ENCODE measurements at places on chromosomes 2 and 18.

- DNase-seq: peak; percentile 93
Observed at GRCh38 chr2:11914455-11914854, 168.0 kb downstream of the LPIN1 start.

- peak; percentile 67 for DNase-seq
Observed at GRCh38 chr18:57898506-57899124, 95.5 kb upstream of the ATP8B1 start.

- DNase-seq: peak; percentile 6
Observed at GRCh38 chr2:38935568-38936172, 46.0 kb downstream of the ARHGEF33 start.

- DNase-seq: no peak
Observed at GRCh38 chr2:188727846-188728245, 246.3 kb upstream of the COL3A1 start.

DNA sequence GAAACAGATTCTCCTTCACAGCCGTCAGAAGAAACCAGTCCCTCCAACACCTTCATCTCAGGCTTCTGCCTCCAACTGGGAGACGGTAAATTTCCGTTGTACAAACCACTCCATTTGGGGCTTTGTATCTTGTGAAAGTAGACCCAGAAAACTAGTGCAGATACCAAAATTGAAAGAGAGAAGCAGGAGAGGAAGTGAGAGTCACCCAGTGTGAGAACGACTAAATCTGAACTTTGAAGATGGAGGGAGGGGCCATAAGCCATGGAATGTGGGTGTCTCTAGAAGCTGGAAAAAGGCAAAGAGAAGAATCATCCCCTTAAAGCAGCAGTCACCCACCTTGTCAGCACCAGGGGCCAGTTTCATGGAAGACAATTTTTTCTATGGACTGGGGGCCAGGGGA lies 88.3 kb upstream of the LRATD1 start:
- no peak for DNase-seq

DNA sequence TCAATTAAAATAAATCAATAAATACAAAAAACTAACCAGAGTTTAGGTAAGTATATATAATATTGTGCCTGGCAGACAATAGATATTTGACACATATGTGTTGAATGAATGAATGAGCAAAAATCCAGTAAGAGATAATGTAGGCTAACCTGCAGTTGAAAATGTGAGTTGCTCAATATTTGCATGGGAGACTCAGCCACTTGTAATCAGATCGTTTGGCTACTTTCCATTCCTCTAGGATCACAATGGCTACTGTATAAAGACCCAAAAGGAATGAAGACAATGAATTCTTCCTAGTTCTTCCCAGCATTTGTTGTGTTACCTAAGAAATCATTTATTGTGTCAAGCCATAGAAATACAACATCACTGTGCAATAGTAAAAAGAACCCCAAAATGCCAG lies 25.3 kb downstream of the PIEZO2 start:
- DNase-seq: no peak

- DNase-seq: no peak
Observed at GRCh38 chr18:8962855-8963635, 139.5 kb upstream of the NDUFV2 start.

DNA sequence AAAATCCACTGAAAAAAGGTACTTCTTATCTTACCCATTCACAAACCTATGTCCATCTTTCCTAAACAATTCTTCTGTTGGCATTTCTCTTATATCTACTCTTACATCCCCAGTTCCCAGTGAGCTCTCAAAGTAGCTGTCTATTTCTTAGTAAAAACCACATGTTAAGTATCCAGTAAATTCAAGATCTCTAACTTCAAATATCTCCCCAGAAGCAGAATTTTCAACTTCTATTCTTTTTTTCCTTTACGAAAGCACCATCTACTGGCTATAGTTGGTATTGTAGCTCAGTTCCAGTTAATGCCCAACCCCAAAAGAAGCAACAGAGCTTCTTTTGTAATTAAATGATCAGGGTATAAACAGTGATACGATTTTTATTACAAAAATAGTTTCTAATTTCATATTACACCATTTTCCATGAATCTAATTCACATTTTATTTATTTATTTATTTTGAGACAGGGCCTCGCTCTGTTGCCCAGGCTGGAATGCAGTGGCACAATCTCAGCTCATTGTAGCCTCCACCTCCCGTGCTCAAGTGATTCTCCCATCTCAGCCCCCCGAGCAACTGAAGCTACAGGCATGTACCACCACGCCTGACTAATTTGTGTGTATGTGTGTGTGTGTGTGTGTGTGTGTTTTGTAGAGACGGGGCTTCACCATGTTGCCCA lies 28.5 kb downstream of the HRH4 start:
- DNase-seq: peak; percentile 44

DNA sequence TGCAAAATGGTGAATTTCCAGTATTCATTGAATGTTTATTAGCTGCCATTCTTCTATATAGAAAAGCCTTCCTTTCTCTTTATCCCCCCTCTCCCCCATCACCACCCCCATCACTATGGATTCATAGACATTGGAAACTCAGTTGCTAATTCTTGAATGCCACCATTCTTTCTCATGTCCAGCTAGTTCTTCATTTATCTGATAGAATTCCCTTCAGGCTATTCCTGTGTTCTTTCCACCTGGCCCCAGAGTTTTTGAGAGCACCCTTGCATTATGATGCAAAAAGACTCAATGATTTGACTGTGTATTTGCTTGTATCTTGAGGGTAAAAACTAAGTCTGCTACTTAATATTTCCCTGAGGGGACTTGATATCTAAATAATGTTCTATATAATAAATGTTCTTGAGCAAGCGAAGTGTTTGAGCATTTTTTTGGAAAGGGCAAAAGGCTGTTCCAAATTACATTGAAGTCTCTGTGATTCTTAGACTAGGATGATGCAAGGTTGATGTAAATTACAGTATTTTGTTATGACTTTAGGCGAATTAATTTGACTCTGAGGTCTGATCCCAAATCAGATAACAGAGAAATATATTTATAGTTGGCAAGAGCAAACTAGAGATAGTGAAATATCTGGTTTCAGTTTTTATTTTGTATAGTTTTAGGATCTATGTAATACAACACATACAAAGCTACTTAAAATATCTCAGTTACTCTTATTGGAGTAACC lies 18.8 kb upstream of the SOS1 start:
- no peak for DNase-seq

GRCh38 chr2:20400787-20401488 lies 45.9 kb upstream of the RHOB start:
- DNase-seq: no peak

DNA sequence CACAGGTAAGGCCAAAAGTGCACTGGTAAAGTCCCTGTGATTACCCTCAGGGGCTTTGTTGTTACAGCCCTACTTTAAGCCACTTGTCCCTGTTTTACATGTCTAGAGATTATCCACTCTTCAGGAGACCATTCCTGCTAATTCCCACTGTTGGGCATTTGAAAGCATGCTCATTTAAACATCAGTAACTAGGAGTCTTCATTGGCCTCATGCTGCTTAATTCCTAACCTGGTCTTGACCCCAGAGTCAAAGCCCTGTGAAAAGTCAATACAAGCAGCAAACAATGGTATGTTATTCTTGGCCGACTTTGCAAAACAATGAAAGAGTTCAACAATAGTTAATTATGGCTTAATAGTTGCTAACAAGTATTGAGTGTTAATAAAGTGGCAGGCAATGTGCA lies 23.2 kb downstream of the AFF3 start:
- DNase-seq: peak; percentile 71

DNA sequence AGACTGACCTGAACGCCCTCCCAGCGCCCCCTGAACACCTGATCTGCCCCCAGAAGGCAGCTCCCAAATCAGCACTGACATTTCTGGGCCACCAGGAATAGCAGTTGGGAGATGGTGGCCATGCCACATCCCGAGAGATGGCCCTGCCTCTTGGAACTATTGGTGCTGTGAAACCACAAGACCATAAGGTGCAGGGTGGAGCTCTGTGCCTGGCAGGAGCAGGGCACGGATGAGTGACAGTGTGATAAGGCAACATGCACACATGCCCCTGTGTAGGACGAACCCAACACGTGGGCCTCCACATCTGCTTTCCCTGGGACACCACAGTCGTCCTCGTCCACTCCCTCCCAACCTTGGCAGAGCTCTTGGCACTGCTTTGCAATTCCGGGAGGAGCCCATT lies 26.9 kb downstream of the ANO7 start:
- DNase-seq: no peak

- DNase-seq: no peak
Observed at GRCh38 chr2:123693836-123694235, 331.3 kb upstream of the CNTNAP5 start.

- no peak for DNase-seq
Observed at GRCh38 chr2:233152541-233152940, 92.4 kb downstream of the INPP5D start.

- DNase-seq: no peak
Observed at GRCh38 chr2:45922577-45922988, 271.1 kb downstream of the PRKCE start.

GRCh38 chr2:71692621-71693277 lies 239.4 kb downstream of the DYSF start:
- no peak for DNase-seq

GRCh38 chr2:106147159-106147558 lies 46.9 kb downstream of the UXS1 start:
- peak; percentile 95 for DNase-seq

- no peak for DNase-seq
Observed at GRCh38 chr2:128834207-128834879, 515.7 kb upstream of the HS6ST1 start.

DNA sequence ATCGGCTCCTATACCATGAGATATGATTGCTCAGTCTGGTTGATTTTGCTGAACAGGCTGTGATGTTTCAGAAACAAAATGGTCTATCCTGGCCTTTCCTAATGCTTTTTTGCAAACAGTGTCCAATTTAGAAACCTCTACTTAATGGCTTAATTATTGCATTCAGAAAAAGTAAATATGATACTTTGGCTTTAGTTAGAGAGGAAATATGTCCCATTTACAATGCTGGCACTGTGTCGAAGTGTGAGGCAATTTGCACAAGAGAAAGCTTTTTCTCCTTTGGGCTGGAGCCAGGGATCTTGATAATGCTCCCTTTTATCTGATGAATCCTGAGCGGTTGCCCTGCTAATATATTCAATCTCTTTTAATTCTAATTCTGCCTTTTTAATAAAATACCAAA lies 418.9 kb downstream of the EPHA4 start:
- no peak for DNase-seq

DNA sequence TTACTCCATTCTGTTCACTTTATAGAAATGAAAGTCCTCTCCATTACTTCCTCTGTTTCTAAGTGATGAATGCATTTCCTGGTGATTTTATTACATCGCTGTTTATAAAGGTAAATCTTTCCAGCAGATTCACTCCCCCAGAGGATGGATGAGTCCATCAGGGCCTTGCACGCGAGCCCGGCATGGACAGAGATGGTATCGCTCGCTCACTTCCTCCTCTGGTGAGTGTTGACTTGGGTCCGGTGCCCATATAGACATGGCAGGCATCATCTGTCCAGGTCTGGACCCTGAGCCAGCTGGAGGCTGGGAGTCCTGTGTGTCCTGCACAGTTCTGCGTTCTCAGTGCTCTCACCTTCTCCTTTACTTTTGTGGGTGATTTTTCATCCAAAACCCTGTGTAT lies 733.6 kb upstream of the SALL3 start:
- DNase-seq: no peak

- DNase-seq: no peak
Observed at GRCh38 chr18:21129566-21130216, 18.1 kb upstream of the ROCK1 start.

DNA sequence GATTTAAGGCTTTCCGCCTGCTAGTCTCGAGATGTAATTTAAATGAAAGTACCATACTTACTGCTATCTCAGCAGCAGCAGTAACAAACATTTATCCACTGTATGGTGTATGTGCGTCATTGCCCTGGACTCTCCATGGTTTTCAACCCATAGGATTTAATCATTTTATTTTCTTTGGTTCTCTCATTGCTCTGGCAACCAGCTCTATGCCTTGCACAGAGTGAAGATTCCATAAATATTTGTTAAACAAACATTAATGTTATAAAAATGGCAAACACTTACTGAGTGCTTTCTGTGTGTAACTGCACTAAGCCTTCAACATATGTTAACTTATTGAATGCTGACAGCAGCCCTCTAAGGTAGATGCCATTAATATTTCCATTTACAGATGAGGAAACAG lies 1.3 kb upstream of the LMAN1 start:
- no peak for DNase-seq

DNA sequence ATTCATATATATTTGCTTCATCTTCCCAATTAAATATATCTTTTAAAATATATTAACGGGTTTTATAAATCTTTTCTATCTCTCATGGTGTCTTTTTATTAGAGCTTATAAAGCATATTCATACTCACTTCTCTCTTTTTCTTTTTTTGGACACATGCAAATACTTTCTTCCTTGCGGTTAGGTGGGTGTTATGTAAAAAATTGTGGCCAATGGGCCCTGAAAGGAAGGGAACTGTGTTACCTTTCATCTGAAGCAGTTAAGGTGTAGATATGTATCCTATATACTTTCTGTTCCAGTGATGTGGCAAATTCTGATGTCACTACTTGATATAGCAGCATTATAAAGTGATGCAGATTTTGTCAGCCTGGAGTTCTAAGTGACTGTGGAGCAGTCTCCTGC lies 714.5 kb downstream of the PLCL1 start:
- no peak for DNase-seq

GRCh38 chr18:48732767-48733424 lies 194.1 kb downstream of the CTIF start:
- no peak for DNase-seq

GRCh38 chr2:235810846-235811245 lies 317.0 kb downstream of the AGAP1 start:
- no peak for DNase-seq
